T-helper 1 cell (primary cell): ENCODE measurements at places on chromosomes 5 and 9.

- DNase-seq: no peak
These were observed 163.3 kb upstream of the TUT7 start for GRCh38 chr9:86517475-86517874.

DNA sequence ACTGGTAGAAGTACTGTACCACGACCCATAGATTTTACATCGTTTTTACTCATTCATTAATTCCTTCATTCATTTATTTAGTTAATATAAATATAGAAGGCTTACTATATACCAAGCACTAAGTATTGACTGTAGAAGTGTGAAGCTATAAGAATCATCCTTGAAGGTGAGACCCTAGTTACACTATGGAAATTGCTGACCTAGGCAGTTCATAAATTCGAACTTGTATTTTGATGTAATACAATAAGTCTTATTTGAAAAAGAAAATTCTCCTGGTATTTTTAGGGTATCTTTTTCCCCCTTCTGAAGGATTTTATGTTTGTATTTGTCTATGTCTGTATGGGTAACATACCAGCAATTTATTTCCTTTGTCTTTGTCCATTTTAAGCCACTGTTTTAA, 220.1 kb upstream of the DMAC1 start:
- DNase-seq: no peak

GRCh38 chr5:139903795-139904565, 108.4 kb downstream of the PSD2 start:
- DNase-seq: no peak

DNA sequence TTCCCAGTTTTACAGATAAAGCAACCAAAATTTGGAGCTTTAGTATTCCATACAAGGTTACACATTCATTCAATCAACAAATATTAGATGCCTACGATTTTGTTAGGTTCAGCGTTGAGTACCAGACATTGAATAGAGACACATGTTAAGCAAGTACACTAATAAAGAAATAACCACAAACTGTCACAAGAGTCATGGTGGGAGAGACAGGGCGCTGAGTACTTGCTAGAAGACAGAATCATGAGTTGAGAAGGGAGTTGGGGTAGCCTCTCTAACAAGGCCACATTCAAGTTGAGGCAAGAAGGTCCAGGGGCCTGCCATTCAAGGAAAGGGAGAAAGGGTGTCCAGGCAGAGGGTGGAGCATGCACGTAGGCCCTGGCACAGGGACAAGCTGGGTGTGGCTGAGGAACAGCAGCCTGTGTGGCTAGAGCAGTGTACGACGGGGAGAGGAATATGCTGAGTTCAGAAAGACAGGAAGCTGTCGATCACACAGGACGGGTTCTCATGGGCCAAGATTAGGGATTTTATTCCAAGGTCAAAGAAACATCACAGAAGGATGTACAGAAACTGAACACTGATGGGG, 17.0 kb downstream of the CDK5RAP2 start:
- DNase-seq: no peak

DNA sequence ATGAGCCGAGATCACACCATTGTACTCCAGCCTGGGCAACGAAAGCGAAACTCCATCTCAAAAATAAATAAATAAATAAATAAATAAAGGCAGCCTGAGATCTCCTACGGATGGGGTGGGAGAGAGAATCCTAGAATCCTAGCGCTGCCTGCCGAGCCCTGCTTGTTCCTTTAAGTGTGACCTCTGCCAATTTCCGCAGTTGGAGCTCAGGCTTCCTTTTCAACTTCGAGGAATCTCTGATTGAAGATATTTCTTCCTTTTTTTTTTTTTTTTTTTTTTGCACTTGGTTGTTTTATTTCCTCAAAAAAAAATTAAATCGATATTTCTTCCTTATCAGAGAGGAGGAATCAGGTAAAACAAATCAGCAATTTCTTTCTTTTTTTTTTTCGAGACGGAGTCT, 27.3 kb upstream of the MATR3 start:
- no peak for DNase-seq

DNA sequence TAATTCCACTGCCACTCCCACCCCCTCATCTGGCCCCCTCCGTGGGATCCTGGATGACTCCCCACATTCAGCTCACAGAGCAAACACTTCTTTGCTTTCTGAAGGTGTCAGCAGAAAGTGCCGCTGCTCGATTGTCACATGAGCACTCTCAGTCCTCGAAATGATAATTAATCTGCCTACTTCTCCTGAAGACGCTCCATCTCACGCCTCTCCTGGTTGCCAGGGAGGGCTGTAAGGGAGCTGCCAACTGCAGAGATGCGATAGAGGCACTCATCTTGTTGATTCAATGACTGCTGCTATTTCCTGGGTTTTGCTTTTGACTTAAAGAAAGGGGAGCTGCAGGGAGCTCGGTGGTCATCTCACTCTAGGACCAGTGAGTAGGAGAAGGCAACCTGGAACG, 206.5 kb downstream of the DAB2IP start:
- no peak for DNase-seq

GRCh38 chr5:153350175-153350883, 140.1 kb upstream of the GRIA1 start:
- no peak for DNase-seq

- no peak for DNase-seq
These were observed 32.7 kb downstream of the LNPEP start for GRCh38 chr5:96968614-96969013.

DNA sequence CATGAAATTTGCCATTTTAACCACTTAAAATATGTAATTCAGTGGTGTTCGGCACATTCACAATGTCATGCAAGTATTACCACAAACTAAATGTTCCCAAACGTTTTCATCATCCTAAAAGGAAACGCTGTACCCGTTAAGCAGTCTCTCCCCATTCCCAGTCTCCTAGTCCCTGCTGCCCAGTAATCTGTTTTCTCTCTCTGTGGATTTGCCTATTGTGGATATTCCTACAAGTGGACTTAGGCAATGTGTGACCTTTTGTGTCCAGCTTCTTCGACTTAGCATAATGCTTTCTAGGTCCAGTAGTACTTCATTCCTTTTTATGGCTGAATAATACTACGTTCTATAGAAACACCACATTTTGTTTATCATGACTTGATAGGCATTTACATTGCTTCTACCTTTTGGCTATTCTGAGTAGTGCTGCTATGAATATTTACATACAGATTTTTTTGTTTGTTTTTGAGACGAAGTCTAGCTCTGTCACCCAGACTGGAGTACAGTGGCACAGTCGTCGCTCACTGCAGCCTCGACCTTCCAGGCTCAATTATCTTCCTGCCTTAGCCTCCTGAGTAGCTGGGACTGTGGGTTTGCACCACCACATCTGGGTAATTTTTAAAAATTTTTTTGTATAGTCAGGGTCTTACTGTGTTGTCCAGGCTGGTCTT, 13.0 kb downstream of the DENND4C start:
- DNase-seq: no peak

DNA sequence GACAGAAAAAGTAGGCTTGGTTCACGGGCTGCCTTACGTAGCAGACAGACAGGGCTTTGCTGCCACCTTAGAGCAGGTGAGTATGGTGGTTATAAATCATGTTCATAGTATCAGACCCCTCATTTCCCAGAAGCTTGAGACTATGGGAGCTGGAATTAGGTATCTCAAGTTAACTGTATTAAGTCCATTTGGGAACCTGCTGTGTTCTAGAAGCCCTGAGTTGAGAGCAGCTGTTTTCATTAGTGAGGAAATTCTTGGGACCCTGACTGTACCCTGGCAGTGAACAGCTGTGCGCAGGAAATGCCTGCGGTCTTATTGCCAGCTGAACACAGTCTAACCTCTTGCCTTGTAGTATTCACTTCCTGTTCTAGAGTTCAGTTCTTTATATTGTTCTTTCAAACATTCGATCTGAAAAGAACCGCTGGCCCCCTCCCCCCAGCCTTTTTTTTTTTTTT, 29.8 kb downstream of the UGCG start:
- peak; percentile 30 for DNase-seq

DNA sequence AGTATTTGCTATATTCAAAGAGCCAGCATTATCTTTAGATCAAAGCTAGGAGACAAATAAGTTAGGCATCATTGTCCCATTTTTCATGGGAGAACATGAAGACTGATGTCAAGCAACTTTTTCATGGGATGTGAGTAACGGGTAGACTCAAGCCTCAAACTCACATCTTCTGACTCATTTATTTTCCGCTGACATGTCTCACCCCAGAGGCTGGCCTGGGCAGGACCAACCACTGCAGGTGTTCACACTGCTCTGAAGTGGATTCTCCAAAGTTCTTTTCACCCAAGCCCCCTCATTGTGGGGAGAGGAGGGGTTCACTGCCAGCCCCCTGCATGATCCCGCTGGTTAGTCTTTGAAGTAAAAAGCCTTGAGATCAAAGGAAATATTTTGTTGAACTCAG, 34.9 kb upstream of the BASP1 start:
- no peak for DNase-seq

DNA sequence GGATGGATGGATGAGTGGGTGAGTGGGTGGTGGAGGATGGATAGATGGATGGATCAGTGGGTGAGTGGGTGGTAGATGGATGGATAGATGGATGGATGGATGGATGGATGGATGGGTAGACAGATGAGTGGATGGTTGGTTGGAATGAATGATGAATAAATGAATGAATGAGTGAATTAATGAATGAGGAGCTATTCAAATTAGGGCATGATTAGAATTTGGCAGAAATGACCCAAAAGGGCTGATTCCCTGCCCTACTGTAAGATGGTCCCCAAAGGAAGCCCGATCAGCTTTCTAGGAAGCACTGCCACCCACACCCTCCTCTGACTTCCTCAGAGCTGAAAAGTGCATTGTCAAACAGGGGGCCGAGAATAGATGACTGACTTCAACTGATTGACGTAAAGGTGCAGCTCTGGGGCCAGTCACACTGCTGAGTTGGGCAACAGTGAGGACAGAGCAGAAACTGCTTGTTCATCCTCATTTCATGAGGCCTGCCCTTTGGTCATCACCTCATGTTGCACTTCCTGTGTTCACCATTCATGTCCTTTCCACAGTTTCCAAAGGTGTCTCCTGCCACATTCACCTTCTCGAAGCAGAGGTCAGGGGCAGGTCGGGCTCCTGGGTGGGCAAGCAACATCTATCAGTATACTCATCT, 34.3 kb downstream of the NIPAL4 start:
- no peak for DNase-seq

GRCh38 chr5:167057665-167058064, 1233.8 kb upstream of the WWC1 start:
- no peak for DNase-seq

DNA sequence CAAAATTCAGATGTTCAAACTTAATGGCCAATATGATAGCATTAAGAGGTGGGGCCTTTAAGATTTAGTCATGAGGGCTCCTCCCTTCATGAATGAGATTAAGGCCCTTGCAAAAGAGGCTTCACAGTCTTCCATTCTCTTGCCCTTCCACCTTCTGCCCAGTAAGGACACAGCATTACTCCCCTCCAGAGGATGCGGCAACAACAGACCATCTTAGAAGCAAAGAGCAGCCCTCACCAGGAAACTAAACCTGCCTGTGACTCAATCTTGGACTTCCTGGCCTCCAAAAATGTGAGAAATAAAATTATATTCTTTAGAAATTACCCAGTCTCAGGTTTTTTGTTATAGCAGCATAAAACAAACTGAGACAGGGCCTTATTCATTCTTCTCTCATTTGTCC, 8.2 kb downstream of the AP3B1 start:
- peak; percentile 71 for DNase-seq

- no peak for DNase-seq
These were observed 38.9 kb upstream of the DAB2IP start for GRCh38 chr9:121612511-121612998.

- no peak for DNase-seq
These were observed 96.6 kb downstream of the LHX2 start for GRCh38 chr9:124108216-124108615.

GRCh38 chr9:24036459-24036858, 210.4 kb upstream of the ELAVL2 start:
- DNase-seq: no peak
